Glutamatergic neuron (in vitro differentiated cells): ENCODE measurements at places on chromosomes 11 and 22. TPM values are rescaled to one million over a fixed set of nuclear protein-coding genes. Genes with fewer than 3 reads are reported as not detected.

DNA sequence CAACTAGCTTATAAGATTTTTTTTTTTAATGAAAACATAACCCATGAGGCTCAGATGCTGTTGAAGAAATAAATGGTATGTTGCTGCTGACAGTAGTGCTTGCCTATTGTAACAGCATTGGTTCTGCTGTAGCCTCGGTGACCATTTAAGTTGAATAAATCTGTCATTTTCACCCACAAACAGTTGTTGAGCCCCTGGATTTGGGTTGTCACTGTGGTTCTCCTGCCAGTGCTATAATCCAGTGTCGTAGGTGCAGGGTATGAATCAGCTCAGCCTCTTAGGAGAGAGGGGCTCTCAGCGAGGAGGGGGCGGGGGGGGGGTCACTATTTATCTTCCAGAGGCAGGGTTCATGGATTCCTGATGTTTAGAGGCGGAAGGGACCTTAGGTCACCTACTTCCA is 49.9 kb upstream of the HORMAD2 start:
- no peak for DNase-seq
- no peaks in the 10 kb centered on the region for H3K4me1 ChIP-seq
- H3K4me3 ChIP-seq: no peak overlapping the region
- H3K27ac ChIP-seq: no peak overlapping the region
- no peaks in the 10 kb centered on the region for H3K27me3 ChIP-seq

- H3K4me3 ChIP-seq: no peak overlapping the region
- H3K27ac ChIP-seq: no peak overlapping the region
- peaks cover 5% of the 10 kb centered on the region for H3K36me3 ChIP-seq
- no peak for DNase-seq
- H3K4me1 ChIP-seq: peaks cover 9% of the 10 kb centered on the region
- H3K27me3 ChIP-seq: no peaks in the 10 kb centered on the region
Observed at GRCh38 chr11:85539029-85539689, 88.0 kb downstream of the DLG2 start.

DNA sequence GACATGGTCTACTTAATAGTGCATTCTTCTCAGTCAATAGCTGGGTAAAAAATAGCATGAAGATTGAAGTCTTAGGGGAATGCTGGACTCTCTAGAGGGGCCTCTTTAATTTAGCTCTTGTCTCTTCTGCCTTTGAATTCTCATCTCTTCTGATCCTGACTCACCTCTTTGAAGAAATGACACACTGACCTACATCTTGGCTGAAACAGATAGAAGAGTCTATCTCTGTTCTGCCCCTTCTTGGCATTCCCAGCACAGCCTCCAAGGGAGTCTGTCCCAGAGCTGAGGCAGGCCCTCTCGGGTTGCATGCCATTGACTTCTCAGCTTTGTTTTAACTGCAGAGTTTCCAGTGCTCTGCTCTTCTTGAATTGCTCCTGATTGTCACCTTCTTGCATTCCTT is 55.7 kb downstream of the PTPRJ start:
- H3K4me1 ChIP-seq: peaks cover 4% of the 10 kb centered on the region
- peaks cover 3% of the 10 kb centered on the region for H3K27me3 ChIP-seq
- no peak for DNase-seq
- H3K27ac ChIP-seq: no peak overlapping the region
- no peak overlapping the region for H3K4me3 ChIP-seq

DNA sequence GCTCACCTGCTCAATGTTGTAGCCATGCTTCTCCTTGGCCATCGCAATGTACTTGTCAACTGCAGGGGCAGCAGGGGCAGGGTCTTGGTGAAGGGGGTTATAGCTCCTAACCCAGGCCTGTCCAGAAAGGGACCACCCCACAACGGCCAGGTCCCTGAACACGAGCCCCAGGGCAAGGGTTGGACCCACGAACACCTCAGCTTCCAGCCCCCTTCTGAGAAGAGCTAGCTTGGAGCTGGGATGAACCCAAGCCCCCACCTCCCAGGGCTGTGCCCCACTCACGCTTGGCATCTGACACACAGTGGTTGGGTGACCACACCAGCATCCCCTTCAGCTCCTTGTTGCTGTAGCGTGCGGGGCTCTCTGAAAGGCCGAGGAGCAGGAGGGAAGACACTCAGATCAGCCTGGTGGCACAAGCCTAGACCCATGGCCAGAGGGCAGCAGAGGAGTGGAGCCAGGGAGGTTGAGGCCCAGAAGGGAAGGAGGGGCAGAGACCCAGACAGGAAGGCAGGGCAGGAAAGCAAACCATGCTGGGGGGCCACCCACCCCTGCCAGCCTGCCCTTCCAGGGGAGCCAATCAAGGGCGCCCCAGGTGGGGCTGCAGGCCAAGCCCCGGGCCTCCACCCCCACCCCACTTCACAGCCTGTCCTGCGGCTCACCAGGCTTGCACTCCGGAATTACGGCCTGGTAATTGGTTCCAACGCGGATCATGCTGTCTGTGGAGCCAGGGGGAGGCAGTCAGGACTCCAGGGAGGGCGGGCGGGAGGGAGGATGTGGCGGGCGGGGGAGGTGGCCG is 1.9 kb downstream of the RCOR2 start:
- H3K27me3 ChIP-seq: peaks cover 32% of the 10 kb centered on the region
- H3K27ac ChIP-seq: peak overlapping the region; percentile 86
- no peaks in the 10 kb centered on the region for H3K36me3 ChIP-seq
- peak overlapping the region; percentile 93 for H3K4me3 ChIP-seq

TCN1 gene
- total RNA-seq: not detected

GRCh38 chr22:45164270-45165088 is 754 bp downstream of the NUP50 start:
- H3K27me3 ChIP-seq: peaks cover 6% of the 10 kb centered on the region
- H3K27ac ChIP-seq: peak overlapping the region; percentile 92
- H3K36me3 ChIP-seq: no peaks in the 10 kb centered on the region
- peak overlapping the region; percentile 97 for H3K4me3 ChIP-seq

DNA sequence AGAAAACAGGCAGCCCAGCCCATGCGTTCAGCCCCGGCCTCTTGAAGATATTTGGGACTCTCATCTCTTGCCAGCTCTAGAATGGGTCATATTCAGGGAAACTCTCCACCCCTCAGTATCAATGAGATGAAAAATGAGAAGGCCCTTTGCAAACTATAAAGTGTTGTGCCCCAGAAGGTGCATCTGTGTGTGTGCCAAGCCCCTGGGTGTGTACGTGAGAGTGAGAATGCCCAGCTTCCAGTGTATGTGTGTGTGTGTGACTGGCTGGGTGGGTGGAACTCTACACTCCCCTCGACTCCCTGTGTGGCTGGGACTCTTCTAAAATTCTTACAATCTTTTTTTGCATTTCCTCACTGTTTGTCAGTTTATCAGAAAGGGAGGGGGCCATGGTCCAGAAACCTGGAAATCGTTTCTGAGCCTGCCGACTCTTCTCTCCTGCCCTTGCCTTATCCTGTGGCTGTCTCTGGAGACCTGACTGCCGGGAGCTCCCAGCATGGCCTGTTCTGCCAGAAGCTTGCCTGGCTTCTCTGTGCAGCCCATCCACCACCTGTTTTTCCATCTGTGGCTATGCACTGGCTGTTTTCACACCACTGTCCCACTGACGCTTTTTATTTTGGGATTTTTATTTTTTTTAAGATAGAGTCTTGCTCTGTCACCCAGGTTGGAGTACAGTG is 1.2 kb downstream of the P2RY6 start:
- peak overlapping the region; percentile 55 for H3K27ac ChIP-seq
- DNase-seq: peak; percentile 60
- peak overlapping the region; percentile 60 for H3K4me3 ChIP-seq
- H3K4me1 ChIP-seq: peaks cover 30% of the 10 kb centered on the region
- H3K27me3 ChIP-seq: peaks cover 2% of the 10 kb centered on the region
- H3K36me3 ChIP-seq: no peaks in the 10 kb centered on the region

DNA sequence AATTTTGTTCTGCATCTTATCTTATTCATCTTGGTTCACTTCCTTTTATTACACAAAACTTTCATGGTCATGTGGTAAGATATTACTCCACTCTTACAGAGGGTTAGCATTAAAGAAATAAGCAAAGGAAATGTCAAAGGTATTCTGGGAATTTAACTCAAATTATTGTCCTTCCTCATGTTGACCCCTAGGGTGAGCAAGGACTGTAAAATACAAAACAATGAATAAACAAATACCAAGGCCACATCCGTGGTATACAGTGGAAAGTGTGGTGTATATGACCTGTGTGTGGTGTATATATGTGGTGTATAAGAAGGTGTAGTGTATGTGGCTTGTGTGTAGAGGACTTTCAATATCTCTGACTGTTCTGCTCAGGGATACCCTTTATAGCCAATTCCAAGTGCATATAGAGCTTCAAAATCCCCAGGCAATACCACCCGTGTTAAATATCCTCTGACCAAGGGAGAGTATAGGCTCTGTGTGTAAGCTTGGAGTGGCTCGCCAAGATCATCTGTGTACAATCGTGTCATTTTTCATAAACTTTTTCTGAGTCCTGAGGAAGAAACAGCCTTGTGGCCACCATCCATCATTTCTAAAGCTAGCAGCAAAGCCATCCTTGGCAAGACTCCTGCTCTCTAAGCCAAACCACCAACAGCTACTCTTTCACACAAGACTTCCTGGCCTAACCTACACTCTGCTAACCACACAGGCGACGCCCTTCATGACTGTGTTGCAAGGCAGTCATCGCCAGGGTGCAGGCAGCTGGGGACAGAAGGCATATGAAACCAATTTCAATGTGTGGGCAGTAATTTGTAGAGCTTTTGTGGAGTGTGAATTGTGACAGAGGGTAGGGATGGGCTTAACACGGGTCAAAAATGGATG is 548.0 kb downstream of the ETS1 start:
- no peaks in the 10 kb centered on the region for H3K4me1 ChIP-seq
- no peaks in the 10 kb centered on the region for H3K36me3 ChIP-seq
